ENCODE measurements at places on chromosomes 3 and 15.

GRCh38 chr3:191631496-191631895 is 170.5 kb downstream of the PYDC2 start:
- DNase-seq: no peak

DNA sequence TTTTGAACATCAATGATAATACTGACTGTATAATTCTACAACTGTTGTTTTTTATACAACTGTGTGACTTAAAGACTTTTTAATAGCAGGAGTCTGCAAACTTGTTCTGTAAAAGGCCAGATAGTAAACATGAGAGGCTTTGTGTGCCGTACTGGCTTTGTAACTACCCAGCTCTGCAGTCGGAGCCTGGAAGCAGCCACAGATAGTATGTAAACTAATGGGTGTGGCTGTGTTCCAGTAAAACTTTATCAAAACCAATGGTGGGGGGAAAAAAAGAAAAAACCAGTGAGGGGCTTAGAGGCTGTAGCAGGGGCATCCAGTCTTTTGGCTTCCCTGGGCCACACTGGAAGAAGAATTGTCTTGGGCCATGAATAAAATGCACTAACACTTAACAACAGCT is 11.9 kb downstream of the ASB7 start:
- DNase-seq: no peak

GRCh38 chr3:181919375-181919774 is 207.7 kb downstream of the SOX2 start:
- no peak for DNase-seq

- DNase-seq: no peak
Observed at GRCh38 chr3:64266065-64266931, 41.0 kb upstream of the PRICKLE2 start.

GRCh38 chr3:69532547-69533224 is 146.8 kb upstream of the FRMD4B start:
- DNase-seq: no peak

All from CD4-positive, alpha-beta T cell treated with Interleukin-6 for 4 hours (primary cell).